ENCODE measurements at places on chromosomes 3 and 15.

- no peak for DNase-seq
Measured at GRCh38 chr15:87610366-87610765, 646.2 kb downstream of the NTRK3 start.

GRCh38 chr3:15151166-15151565 lies 52.2 kb upstream of the RBSN start:
- no peak for DNase-seq

DNA sequence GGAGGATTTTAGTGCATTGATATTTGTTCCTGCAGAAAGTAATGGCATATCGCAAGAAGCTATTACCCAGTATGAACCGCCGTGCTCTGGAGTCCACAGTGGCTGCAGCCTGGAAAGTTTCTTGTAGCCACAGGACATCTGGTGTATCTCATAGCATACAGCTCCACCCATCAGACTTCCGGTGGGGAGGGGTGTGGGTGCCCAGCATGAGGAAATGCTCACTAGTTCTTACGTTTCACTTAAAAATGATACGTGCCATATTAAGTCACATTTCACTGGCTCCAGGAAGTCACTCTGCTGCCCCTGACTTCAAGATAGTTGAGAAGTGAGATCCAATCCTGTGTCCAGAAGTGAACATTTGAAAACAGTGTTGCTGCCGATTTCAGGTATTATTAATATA lies 990.4 kb downstream of the GBE1 start:
- no peak for DNase-seq

- DNase-seq: no peak
Measured at GRCh38 chr3:12866836-12867235, 25.5 kb upstream of the RPL32 start.

- no peak for DNase-seq
Measured at GRCh38 chr3:17430582-17430981, 311.8 kb downstream of the TBC1D5 start.

- no peak for DNase-seq
Measured at GRCh38 chr3:53328746-53329145, 18.6 kb downstream of the DCP1A start.
